Spleen (tissue), 13 donors: ENCODE measurements at places on chromosomes 6 and 20. TPM values are rescaled to one million over a fixed set of nuclear protein-coding genes. Genes with fewer than 3 reads are reported as not detected.

DNA sequence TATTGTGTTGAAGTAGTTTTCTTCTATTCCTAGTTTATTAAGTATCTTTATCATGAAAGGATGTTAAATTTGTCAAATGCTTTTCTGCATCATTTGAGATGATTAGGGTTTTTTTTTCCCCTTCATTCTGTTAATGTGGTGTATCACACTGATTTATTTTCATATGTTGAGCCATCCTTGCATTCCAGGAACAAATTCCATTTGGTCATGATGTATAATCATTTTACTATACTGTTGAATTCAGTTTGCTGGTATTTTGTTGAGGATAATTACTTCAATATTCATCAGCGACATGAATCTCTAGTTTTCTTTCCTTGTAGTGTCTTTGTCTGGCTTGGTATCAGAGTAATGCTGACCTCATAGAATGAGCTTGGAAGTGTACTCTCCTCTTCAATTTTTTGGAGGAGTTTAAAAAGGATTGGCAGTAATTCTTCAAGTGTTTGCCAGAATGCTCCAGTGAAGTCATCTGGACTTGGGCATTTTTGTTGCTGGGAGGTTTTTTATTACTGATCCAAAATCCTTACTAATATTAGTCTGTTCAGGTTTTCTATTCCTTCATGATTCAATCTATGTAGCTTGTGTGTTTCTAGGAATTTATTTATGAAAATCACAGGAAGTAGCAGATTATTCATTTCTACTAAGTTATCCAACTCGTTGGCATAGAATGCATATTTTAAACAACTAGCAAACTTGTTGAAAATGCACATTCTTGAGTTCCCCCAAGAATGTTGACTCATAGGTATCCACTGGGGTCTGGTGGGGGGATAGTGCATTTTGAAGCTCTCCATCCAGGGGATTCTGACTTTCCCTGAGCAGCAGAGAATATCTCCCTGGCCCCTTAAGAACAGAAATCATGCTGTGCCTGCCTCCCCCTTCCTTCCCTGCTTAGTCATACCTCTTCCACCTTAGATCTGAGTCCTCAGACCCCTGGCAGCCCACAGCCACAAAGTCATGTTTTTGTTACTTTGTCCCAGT lies 187.1 kb downstream of the BMP7 start:
- no peak overlapping the region for H3K27ac ChIP-seq
- no peaks in the 10 kb centered on the region for H3K4me1 ChIP-seq

DNA sequence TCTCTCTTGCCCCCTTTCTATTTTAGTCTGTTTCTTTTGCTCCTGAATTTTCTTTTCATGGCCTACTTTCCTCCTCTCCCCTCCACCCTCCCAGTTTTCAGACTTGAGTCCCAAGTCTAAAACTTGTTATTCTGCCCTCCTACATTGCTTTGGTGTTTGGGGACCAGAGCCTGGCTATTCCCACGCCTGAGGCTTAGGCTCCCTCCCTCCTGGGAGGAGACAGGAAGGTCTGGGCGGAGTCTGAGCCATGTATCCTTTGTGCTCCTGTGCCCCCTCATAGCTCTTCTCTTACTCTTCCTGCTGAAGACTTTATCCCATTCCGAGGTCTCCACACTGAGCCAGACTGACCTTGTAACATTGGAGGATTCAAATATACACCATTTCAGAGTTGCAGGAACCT lies 69.5 kb downstream of the DAAM2 start:
- no peaks in the 10 kb centered on the region for H3K36me3 ChIP-seq
- H3K27ac ChIP-seq = no peak overlapping the region
- H3K4me1 ChIP-seq = peaks cover 31% of the 10 kb centered on the region
- no peak overlapping the region for H3K4me3 ChIP-seq

OR2B6 gene
- total RNA-seq = not detected

DNA sequence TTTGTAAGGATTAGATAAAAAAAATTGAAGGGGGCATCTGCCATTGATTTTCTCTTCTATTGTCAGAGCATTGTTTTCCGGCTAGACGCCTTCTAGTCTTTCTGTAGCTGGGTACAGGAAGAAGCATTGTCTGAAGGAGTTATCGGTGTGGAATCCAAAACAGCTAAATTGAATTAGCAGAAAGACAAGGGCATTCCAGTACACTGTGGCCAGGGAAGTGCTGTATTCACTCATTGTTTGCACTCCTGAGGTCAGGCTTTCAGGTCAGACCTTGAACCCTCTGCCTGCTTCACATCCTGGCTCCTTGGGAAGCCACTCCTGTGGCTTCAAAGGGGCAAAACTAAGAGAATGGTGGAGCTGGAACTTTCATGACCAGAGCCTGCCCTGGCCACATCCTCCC lies 81.1 kb upstream of the SNAP25 start:
- H3K27ac ChIP-seq = no peak overlapping the region
- no peak for DNase-seq
- H3K27me3 ChIP-seq = no peaks in the 10 kb centered on the region
- H3K4me1 ChIP-seq = no peaks in the 10 kb centered on the region
- no peak overlapping the region for H3K4me3 ChIP-seq
- no peaks in the 10 kb centered on the region for H3K36me3 ChIP-seq

PDE7B gene
- total RNA-seq = 4.6 TPM

GTF3C6 gene
- 46.8 TPM for total RNA-seq

DNA sequence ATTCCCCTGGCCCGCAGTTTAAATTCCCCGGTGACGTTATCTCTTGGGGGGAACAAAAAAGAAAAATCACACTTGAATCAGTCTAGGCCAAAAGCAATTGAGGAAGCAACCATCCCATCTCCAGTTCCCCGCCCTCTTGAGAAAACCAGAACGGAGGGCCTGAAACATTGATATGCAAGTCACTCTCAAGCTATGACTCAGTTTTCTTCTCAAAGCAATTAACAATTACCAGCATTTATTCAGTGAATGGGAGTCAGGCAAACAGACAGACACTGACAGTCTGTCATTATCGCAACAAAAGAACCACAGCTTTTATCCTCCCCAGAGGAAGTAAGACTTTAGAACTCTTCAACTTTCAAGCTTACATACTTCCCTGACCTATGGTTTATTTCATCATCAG lies 100.9 kb downstream of the OPRM1 start:
- H3K27me3 ChIP-seq = no peaks in the 10 kb centered on the region
- H3K4me3 ChIP-seq = no peak overlapping the region
- no peaks in the 10 kb centered on the region for H3K36me3 ChIP-seq
- H3K27ac ChIP-seq = no peak overlapping the region
- DNase-seq = no peak

DNA sequence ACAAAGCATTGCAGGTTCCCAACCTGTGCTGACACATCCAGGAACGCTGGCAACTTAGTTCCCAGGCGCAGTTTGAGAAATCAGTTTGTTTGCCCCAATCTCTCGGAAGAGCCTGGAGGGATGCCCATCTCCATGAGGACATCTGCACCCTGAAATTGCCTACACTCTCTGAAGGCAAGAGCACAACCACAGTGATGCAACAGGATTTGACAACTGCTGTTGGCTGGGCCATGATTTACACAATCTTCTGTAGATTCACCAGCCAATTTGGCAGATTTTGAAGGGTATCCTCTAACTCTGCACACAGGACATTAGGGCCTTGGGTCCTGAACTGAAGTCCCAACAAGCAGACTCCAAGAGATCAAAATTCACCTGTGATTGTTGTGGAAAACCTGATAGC lies 3.4 kb downstream of the APMAP start:
- no peak overlapping the region for H3K4me3 ChIP-seq
- DNase-seq = no peak
- no peaks in the 10 kb centered on the region for H3K27me3 ChIP-seq

- DNase-seq = no peak
- H3K36me3 ChIP-seq = no peaks in the 10 kb centered on the region
- no peaks in the 10 kb centered on the region for H3K27me3 ChIP-seq
- H3K4me3 ChIP-seq = no peak overlapping the region
- no peaks in the 10 kb centered on the region for H3K4me1 ChIP-seq
Observed at GRCh38 chr6:72691249-72691648, 69.4 kb downstream of the KCNQ5 start.
